ENCODE measurements at places on chromosomes 12 and 14. TPM values are rescaled to one million over a fixed set of nuclear protein-coding genes. Genes with fewer than 3 reads are reported as not detected.

Gene RIPK3
- total RNA-seq = not detected

Gene NKX2-1
- not detected for total RNA-seq

Gene PRB2
- not detected for total RNA-seq

Gene RAPGEF3
- 0.81 TPM for total RNA-seq

DNA sequence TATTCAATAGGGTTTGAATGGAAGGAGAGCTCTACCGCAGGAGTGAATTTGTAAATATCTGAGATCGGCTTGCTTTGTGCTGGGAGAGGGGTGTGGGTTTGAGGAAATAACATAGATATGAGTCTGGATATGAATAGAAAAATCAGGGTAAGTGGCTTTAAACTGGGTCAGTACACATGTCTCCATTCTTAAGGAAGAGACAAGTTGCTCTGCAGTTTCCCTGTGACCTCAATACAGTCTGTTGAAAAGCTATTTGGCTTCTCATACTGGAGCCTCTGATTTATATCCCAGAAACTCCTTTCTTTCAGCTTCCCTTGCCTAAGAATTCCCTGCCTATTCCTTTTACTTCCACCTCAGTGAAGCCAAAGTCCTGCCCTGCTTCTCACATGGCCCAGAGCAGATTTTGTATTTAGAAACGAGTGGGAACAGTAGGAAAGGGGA lies 153.5 kb upstream of the ATF7IP start:
- DNase-seq = no peak

DNA sequence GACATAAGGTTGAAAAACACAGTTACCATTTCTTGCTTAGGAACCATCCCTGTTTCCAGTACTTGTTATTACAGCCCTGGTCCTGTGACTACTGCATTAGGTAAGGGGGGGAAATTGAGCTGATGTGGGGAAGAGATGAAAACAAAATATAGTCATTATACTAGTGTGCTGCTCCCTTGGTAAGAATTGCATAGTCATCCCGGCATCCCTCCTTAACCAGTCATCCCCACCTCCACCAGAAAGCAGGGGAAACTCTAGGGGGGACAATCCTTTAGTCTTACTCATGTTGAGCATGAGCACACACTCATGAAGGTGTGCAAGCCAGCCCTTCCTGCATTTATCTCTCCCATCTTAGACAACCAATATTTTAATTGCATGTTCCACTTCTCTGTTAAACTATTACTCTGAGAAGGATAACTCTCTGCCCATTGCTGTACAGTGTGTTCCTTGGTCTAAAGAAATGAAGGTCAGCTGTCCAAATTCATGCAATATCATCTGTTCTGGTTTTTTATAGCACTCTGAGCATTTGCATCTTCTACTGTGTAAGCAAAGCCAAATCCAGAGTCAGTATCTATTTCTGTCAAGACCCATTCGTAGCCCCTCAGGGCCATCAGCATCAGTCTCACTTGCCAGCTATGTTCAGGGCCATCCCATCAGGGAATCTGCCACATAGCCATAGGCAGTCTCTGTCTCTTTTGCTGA lies 46.8 kb downstream of the TMEM30B start:
- DNase-seq = no peak

DNA sequence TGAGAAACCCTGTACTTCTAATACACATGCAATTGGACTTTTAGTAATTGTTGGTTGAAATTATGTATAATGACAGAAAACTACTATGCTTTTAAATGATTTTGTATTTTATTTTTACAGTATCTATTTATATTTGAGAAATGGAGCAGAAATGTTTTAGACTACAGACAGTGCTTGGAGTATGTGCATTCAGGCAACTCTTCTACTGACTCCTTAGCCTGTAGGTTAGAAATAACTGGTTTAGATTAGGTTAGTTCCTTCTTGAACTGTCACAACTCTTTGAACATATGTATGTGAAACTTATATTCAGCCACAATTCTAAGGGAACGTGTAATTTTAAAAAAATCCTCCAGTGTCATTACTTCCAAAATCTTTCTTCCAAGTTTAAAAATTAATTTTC lies 1.7 kb downstream of the FGFR1OP2 start:
- DNase-seq = no peak
